ENCODE measurements at places on chromosomes 6 and 20. TPM values are rescaled to one million over a fixed set of nuclear protein-coding genes. Genes with fewer than 3 reads are reported as not detected.

DNA sequence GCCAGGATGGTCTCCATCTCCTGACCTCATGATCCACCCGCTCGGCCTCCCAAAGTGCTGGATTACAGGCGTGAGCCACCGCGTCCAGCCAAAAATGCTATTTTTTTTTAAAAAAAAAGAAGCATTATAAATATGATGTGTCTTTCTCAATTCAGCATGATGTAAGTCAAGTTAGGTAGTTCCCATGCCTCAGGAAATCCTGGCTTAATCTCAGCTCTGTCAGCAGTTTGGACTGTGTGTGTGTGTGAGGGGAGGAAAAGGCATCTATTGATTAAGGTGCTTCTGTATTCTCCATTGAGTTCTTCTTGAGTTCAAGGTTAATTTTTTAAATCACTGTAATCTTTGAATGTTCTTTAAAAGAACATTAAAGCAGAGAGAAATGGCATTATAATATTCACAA is 51.5 kb downstream of the GMDS start:
- DNase-seq: no peak

Gene BPI
- 0.68 TPM for total RNA-seq

GRCh38 chr6:25481267-25481666 is 170.7 kb upstream of the SCGN start:
- no peak for DNase-seq

Gene ID4
- 136 TPM for total RNA-seq

DNA sequence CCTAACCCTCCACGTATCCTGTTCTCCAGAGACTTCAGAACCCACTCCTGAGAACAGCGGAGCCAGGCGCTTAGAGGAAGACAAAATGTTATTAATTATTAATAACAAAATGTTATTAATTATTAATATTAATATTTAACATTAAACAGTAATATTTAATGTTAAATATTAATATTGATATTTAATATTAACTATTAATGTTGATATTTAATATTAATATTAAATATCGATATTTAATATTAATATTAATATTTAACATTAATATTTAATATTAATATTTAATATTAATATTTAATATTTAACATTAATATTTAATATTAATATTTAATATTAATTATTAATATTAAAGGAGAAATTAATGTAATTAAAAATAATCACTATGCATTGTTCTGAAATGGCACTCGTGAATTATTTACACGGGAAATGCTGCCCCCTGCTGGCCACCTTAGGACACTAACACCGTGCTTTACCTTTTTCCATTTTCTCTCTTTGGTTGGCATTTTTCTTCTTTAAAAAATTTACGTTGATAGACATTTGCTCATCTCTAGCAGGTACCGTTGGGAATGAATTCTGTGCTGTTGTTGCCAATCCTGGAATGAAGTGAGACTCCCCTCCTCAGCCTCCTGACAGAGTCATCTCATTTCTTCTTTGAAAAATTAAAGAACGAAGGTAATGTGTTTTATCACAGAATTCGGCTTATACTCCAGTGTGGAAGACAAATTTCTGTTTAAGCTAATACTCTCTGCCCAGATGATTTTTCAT is 7.5 kb upstream of the GGTLC1 start:
- no peak for DNase-seq

DNA sequence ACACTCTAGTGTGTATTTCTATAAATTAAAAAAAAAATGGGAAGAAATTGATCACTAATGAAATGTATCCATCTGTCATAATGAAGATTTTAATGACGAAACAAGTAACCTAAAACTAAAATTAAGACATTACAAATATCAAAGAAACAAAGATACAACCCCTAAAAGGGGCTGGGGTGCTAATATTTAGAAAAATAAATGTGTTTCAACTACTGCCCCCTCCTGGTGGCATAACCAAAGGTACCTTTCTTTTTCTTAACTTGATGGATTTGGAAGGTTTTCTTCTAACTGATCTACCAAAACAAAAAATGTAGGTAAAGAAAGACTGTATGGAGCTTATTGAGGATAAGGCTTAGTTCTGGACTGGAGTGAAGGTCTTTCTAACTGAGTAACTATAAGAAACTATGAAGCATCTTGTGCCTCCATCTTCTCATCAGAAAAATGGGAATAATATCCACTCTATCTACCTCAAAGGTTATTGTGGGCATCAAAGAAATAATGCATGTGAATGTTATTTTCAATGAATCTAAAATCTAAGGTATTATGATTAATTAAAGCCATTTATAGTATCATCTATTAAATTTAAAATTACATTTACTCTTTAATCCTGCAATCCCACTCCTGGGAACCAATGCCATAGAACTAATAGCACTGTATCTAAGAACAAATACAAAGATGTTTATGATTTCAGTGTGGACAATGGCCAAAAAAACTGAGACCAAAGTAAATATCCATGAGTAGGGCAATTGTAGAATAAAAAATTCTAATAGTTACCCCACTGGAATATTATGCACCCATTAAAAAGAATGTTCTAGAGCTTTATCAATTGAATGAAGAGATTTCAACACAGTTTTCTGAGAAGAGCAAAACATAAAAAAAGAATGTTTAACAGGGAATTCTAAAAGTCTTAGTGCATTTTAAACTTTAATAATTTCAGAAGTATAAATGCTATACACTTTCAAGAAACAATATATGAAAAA is 117.2 kb downstream of the BACH2 start:
- no peak for DNase-seq
